ENCODE measurements at places on chromosomes 7 and 10.

DNA sequence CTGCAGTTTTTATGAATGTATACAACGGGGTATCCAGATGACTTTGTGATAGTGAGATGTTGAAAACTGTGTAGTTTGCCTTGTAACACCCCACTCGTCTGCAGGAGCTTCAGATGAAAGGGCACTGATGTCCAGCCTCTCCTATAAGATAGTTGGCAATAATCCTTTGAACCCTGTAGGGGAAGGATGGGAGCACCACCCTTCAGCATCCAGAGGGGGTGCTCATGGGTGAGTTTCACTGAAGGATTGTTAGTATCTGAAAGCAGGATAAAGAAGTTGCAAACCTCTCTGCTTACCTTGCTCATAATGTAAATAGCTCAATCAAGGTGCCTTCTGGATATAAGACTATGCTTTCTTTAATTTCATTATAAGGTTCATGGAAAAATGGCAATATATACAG is 201.5 kb downstream of the TMEM178B start:
- DNase-seq: no peak

GRCh38 chr7:94231305-94231704 is 163.4 kb upstream of the COL1A2 start:
- no peak for DNase-seq

DNA sequence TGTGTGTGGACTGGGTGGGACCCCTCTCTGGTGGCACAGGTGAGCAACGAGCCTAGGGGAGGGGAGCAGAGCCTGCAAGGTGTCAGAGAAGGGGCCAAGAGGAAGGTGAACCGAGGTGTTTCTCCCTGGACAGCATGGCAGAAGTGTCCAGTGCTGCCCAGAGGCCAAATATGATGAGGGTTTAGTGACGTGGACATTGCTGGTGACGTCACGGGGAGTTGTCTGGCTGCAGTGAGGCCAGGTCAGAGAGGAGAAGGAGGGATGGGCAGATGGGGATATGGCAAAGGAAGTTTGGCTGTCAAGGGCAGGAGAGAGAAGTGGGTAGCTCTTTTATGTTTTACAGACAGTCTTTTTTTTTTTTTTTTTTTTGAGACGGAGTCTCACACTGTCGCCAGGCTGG is 2.6 kb upstream of the ZNF853 start:
- no peak for DNase-seq

GRCh38 chr10:119312241-119312640 is 104.9 kb downstream of the GRK5 start:
- no peak for DNase-seq

- DNase-seq: no peak
These were observed 47.4 kb downstream of the GPR37 start for GRCh38 chr7:124718032-124718766.

DNA sequence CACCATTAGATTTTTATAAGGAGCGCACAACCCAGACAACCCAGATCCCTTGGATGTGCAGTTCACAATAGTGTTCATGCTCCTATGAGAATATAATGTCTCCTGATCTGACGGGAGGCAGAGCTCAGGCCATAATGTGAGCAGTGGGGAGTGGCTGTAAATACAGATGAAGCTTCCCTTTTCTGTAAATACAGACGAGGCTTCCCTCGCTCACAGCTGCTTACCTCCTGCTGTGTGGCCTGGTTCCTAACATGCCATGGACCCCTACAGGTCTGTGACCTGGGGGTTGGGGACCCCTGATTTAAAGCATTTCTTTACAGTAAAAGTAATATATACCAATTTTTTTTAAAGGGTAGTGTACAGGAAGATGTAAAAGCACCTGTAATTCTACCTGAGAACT is 33.2 kb downstream of the HELLS start:
- no peak for DNase-seq

Measured in effector memory CD8-positive, alpha-beta T cell (primary cell).